Fibroblast of skin of abdomen (primary cell): ENCODE measurements at places on chromosomes 11 and 22.

GRCh38 chr11:66715346-66716085 lies 13.5 kb downstream of the SPTBN2 start:
- no peak for DNase-seq

DNA sequence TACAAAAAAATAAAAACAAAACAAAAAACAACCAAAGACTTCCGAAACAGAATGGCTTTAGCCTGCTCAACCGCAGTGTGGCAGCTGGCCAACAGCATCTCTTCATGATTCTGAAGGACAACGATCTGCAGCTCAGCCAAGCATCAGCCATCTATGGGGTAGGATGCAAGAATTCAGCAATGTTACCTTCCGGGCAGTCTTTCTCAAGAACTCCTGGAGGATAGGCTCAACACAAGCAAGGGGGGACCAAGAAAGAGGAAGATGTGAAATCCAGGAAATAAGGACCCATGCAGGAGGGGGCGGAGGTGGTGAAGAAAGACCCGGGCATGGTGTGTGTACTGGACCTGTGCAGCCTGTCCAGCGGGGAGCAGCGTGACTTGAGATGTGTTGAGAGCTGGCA lies 3.5 kb upstream of the TSPO start:
- no peak for DNase-seq

- DNase-seq: no peak
Observed at GRCh38 chr22:46240506-46240905, 9.6 kb downstream of the CDPF1 start.

- DNase-seq: no peak
Observed at GRCh38 chr11:117980720-117981119, 5.5 kb upstream of the IL10RA start.

GRCh38 chr22:20517422-20517821 lies 10.0 kb downstream of the MED15 start:
- DNase-seq: no peak

GRCh38 chr11:10540546-10540914 lies 457 bp downstream of the RNF141 start:
- DNase-seq: peak; percentile 14

- peak; percentile 83 for DNase-seq
Observed at GRCh38 chr22:28443526-28443876, 236.1 kb downstream of the TTC28 start.

- no peak for DNase-seq
Observed at GRCh38 chr11:22359295-22359694, 21.1 kb downstream of the SLC17A6 start.

- DNase-seq: no peak
Observed at GRCh38 chr11:76698321-76699043, 27.9 kb upstream of the LRRC32 start.

GRCh38 chr11:10208131-10208575 lies 85.9 kb downstream of the SBF2 start:
- DNase-seq: peak; percentile 49

DNA sequence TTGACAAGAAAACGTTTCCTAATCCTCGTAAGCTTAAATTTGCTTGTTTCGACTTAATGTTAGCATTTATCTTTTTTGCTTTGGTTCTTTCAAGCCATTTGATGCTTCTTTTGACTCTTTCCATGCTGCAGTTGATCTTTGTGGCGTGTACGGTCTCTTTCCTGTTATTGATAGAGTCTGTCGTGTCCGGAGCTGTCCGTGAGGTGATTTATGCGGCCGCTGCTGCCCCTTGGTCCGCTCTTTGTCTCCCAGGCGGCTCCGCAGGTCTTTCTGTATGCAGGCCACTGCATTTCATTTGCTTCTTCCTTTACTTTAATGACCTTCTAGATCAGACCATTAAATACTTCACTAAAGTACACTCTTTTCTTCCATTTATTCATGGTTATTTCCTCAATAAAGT lies 50.3 kb downstream of the TBC1D22A start:
- DNase-seq: no peak

DNA sequence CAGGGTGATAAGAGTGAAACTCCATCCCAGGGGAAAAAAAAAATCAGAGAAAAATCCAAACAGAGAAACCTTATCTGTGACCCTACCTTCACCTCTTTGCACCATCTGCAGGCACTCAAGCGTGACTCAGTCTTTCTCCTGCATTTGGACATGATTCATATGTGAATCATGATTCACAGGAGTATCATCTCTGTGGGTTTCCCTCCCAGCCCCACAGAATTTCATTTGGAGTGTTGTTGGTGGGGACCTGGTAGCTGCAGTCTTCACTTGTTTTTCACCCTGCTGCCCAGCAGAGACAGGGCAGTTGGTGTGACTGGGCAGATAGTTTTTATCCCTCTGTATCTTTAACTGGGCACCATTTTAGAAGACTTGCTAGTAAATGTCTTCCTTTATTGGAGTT lies 75.7 kb downstream of the DEPDC5 start:
- peak; percentile 93 for DNase-seq

DNA sequence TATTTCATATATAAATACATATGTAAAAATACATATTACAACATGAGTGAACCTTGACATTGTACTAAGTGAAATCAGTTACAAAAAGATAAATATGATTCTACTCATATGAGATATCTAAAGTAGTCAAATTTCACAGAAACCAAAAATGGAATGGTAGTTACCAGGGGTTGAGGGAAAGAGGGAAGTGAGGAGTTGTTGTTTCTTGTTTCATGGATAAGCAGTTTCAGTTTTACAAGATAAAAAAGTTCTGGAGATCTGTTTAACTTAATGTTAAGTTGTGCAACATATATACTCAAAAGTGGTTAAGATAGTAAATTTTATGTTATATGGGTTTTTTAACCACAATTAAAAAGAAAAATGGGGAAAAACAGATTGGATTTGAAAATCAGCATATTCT lies 107.7 kb downstream of the ELP4 start:
- DNase-seq: no peak

GRCh38 chr11:45724153-45724552 lies 58.7 kb upstream of the CHST1 start:
- DNase-seq: no peak

GRCh38 chr11:117819096-117820040 lies 5.2 kb downstream of the FXYD2 start:
- DNase-seq: peak; percentile 69

DNA sequence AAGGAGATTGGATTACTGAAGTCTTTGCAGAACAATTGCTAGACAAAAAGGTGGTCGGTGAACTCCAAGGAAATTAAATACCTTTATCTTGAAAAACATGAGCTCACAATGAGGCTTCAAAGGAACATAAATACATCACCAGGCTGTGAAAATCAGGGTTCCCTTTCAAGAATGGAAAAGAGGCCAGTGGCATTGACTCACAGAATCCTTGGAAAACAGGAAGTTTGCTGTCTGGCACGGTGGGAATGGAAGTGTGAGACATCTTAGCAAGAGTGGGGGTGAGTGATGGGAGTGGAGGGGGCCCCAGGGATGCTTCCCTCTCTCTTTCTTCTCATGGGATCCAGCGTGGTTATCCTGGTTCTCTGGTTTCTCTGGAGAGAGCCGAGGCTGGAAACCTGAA lies 48.9 kb upstream of the TBCEL start:
- DNase-seq: no peak

DNA sequence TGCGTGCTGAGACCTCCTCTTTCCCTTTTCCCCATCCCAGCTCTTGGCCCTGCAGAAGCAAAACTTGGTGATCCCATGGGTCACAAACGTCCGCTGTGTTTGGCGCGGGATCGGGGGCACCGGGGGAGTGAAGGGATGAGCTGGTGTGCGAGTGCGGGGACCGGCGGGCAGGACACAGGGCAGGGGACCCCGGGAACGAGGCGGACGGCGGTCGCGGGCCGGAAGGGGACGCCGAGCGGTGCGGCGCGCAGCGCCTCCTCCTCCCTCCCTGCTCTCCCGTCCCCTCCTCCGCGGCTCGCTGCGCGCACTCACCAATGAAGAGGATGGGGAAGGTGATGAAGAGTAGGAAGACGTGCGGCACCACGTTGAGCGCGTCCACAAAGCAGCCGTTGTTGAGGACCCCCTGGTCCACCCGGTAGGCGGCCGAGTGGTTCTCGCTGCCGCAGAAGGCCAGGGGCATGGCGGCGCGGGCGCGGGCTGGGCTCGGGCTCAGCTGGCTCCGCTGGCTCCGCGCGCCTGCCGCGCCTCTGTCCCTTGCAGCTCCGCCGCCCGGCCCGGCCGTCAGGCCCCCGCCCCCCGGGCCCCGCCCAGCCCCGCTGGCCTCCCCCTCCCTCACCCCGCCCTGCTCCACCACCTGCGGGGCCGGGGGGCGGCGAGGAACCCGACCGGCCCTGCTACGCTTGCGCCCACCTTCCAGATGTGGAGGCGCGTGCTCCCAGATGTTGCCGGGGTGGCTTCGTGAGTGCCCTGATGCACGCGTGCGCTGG lies at the start of gene ABCC8:
TSS of gene ABCC8 (minus strand) at position 529 of the 767 bp plus-strand sequence. CDS start at position 460, 69 bp downstream.
- no peak for DNase-seq

- no peak for DNase-seq
Observed at GRCh38 chr22:23772315-23772648, 367 bp upstream of the MMP11 start.

DNA sequence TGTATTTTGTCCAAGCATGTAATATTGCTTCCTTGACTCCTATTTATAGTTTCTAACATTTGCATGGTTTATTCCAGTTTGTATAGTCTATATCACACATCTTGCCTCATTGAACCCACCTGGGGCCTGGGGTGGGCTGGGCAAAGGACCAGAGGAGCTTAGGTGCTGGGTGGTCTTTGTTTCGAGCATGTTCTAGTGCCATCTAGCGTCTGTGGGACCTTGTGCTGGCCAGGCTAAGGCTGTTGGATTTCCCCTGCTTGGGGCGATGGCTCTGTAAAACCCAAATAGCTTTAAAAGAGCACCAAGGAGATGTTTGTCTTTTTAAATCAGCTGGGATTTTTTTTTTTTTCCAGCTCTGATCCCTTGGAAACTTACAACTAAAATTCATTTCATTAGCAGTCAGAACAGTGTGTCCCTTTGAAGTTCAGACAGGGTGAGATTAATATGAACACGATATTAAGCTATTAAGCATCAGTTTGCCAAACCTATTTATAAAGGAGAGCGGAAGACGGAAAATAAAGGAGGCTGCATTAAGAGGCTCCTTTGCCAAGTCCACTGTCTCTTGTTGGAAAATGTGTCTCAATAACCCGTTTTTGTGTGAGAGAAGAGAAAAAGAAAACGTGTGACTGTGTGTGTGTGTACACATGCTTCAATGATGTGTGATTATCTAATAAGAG lies 157.4 kb downstream of the COMMD9 start:
- DNase-seq: peak; percentile 45

GRCh38 chr11:131750152-131750551 lies 379.7 kb downstream of the NTM start:
- no peak for DNase-seq

DNA sequence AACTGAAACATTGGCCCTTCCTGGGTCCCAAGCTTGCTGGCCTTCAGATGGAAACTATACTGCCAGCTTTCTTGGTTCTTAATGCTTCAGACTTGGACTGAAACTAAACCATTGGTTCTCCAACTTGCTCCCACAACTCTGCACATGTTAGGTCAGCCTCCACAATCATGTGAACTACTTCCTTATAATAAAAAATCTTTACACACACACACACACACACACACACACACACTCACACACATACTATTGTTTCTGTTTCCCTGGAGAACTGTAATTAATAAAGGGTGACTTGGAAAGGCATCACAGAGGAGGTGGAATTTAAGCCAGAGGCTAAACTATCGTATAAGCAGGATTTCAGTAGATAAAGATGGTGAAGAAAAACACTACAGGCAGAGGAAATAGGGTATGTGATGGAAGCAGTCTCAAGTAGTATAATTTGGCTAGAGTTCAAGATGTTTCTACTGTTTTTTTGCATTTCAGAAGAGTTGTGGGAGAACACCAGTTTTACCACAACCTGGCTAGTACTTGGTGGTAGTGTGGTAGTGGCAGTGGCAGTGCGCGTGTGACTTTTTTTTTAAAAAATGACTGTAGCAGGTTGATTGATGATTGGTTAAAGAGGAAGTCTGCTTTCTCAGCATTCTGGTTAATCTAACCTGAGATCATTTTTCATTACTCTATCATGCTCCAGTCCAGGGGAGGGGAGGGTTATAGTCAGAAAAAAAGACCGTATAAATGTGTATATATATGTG lies 70.1 kb downstream of the PDE3B start:
- DNase-seq: no peak

GRCh38 chr11:11589437-11589836 lies 32.4 kb downstream of the GALNT18 start:
- no peak for DNase-seq

DNA sequence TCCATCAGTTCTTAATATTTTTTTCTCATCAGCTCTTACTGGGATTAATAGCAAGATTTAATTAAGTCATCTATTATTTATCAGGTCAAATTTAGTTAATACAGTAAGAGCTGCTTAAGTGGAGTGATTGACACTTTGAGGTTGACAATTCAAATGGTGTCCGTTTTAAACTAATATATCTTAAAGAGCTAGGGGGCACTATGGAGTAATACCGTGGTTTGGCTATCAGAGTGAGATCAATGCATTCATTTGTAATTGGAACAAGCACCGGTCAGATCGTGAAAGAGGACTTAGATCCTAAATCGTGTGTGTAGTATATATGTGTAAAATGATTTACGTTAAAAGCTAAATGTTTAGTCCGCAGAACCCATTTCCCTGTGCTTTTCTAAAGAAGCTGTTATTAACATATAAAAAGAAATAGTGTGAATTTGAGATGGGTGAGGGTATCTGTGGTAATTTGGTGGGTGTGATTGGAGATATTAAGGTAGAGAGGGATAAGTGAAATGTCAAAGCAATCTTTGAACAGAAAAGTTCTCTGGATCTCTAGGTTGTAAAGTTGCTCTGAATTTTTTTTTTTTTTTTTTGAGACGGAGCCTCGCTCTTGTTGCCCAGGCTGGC lies 2.3 kb downstream of the SIK2 start:
- peak; percentile 42 for DNase-seq

DNA sequence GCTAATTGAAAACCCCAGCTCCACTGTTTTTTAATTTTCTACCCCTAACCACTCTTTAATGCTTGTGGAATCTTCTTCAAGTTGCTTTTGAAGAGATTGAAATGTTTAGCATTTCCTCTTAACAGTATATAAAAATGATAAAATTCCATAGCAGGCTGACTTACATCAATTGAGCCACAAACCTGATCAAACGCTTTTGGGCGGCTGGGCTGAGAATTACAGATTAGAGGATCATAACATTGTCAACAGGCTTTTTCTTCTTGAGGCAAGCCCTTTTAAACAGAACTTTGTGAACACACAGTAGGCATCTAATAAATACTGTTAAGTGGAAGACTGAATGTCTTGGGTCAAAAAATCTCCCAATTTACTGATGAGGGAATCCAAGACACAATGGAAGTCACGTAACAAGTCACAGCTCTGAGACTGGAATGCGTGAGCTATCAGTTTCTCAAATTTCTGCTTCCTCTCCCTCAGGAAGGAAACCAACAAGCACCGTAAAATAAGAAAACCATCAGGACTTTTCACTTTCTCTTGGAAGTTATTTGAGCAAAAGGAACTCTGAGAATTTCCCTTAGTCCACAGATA lies 50.0 kb upstream of the CCDC89 start:
- no peak for DNase-seq

- DNase-seq: no peak
Observed at GRCh38 chr22:32245042-32245441, 10.1 kb downstream of the SLC5A4 start.
